ENCODE measurements at places on chromosomes 12 and 14. TPM values are rescaled to one million over a fixed set of nuclear protein-coding genes. Genes with fewer than 3 reads are reported as not detected.

Gene FGF6
- not detected for total RNA-seq

Gene PGF
- 3.5 TPM for total RNA-seq

Gene TPPP2
- total RNA-seq, result not detected

Gene PTPRR
- 0.09 TPM for total RNA-seq

Gene PHETA1
- total RNA-seq, result 4.6 TPM

Gene CBLN3
- total RNA-seq, result 3.3 TPM
